ENCODE measurements at places on chromosomes 1 and 21.

GRCh38 chr1:4101459-4102161 lies 201.5 kb upstream of the C1orf174 start:
- H3K36me3 ChIP-seq: no peaks in the 10 kb centered on the region
- no peak overlapping the region for H3K4me3 ChIP-seq
- no peaks in the 10 kb centered on the region for H3K4me1 ChIP-seq
- no peak overlapping the region for H3K27ac ChIP-seq
- no peaks in the 10 kb centered on the region for H3K27me3 ChIP-seq

- no peak overlapping the region for H3K27ac ChIP-seq
- no peaks in the 10 kb centered on the region for H3K27me3 ChIP-seq
- H3K4me1 ChIP-seq: peaks cover 31% of the 10 kb centered on the region
Measured at GRCh38 chr1:68202239-68202832, 30.0 kb downstream of the WLS start.

GRCh38 chr1:29823561-29823960 lies 587.2 kb downstream of the PTPRU start:
- H3K36me3 ChIP-seq: no peaks in the 10 kb centered on the region
- no peak for DNase-seq
- no peak overlapping the region for H3K4me3 ChIP-seq
- H3K4me1 ChIP-seq: no peaks in the 10 kb centered on the region
- H3K27ac ChIP-seq: no peak overlapping the region
- H3K27me3 ChIP-seq: peaks cover 11% of the 10 kb centered on the region

GRCh38 chr1:16474166-16474800 lies 33.8 kb downstream of the NECAP2 start:
- H3K4me3 ChIP-seq: no peak overlapping the region
- H3K27ac ChIP-seq: no peak overlapping the region
- H3K27me3 ChIP-seq: no peaks in the 10 kb centered on the region

DNA sequence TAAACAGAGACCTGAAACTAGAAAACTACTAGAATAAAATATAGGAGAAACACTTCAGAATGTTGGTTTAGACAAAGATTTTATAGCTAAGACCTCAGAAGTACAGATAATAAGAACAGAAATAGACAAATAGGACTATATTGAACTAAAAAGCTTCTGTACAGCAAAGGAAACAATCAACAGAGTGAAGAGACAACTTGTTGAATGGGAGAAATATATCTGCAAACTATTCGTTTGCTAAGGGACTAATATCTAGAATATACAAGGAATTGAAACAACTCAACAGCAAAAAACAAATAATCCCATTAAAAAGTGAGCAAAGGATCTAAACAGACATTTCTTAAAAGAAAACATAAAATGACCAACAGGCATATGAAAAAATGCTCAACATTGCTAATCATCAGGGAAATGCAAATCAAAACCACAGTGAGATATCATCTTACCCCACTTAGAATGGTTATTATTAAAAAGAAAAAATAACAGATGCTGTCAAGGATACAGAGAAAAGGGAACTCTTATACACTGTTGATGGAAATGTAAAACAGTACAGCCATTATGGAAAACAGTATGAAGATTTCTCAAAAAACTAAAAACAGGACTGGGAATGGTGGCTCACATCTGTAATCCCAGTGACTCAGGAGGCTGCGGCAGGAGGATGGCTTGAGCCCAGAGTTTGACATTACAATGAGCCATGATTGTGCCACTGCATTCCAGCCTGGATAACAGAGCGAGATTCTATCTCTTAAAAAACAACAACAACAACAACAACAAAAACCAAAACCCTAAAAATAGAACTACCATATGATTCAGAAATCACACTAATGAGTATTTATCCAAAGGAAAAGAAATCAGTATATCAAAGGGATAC lies 37.3 kb upstream of the ZSWIM5 start:
- H3K36me3 ChIP-seq: no peaks in the 10 kb centered on the region
- H3K4me1 ChIP-seq: peaks cover 5% of the 10 kb centered on the region
- no peaks in the 10 kb centered on the region for H3K27me3 ChIP-seq
- no peak for DNase-seq
- H3K27ac ChIP-seq: no peak overlapping the region

DNA sequence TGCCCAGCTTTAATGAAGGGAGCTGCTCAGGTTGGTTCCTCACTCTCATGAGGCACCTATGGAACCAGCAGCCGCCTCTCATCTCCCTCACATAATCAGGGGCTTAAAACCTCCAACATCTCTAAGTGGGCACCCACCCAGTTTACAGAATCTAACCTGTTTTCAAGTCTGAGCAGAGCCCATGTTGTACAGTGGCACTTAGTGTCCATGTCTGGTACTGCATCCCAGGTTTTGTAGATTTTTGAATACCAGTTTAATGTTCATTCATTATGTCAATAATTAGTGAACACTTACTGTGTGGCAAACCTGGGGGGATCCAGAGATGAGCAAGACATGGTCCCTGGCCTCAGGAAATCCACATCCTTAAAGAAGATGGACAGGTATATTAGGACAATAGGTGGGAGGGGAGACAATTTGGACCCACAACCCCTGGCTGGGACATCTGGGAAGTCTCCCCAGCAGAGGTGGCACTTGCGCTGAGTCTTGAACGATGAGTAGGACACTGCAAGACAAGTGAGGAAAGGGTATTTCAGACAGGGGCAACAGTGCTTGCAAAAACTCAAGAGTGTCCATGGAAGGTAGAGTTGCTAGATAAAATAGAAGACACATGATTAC lies 83.3 kb downstream of the LACTBL1 start:
- no peaks in the 10 kb centered on the region for H3K36me3 ChIP-seq
- peak overlapping the region; percentile 23 for H3K27ac ChIP-seq
- no peak overlapping the region for H3K4me3 ChIP-seq
- no peak for DNase-seq
- H3K27me3 ChIP-seq: no peaks in the 10 kb centered on the region
- H3K4me1 ChIP-seq: peaks cover 5% of the 10 kb centered on the region

GRCh38 chr1:37697737-37698136 lies 5.4 kb downstream of the CDCA8 start:
- H3K27ac ChIP-seq: no peak overlapping the region
- H3K4me3 ChIP-seq: no peak overlapping the region
- H3K4me1 ChIP-seq: no peaks in the 10 kb centered on the region
- peaks cover 89% of the 10 kb centered on the region for H3K36me3 ChIP-seq

DNA sequence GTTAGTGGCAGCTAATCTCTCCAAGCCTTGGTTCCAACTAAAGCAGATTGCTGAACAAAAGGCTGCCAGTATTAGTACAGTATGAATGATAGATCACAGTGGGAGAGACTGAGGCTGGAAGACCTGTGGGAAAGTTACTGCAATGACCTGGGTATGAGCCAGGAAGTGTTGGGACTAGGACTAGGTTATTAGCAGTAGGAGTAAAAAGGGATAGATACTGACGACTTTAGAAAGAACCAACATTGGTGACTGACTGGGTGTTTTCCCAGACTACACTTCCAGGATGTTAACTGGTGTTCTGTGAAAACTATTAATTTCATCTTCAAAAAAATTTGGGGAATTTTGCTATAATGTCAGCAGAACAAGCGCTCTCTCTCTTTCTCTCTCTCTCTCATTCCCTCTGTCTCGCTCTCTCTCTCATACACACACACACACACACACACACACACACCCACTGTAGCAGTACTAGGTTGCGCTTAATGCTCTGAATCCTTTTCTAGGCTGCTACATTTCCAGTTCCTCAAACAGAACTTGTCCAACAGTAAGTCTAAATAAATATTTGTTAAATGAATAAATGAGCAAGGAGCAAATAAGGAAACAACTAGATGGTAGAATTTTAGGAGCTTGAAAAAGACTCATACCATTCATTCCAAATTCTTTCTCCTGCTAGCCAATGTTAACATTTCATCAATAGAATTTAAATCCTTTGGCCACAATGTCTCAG lies 47.6 kb upstream of the RGS8 start:
- no peak overlapping the region for H3K4me3 ChIP-seq
- no peak for DNase-seq
- no peak overlapping the region for H3K27ac ChIP-seq
- no peaks in the 10 kb centered on the region for H3K4me1 ChIP-seq
- H3K27me3 ChIP-seq: no peaks in the 10 kb centered on the region

DNA sequence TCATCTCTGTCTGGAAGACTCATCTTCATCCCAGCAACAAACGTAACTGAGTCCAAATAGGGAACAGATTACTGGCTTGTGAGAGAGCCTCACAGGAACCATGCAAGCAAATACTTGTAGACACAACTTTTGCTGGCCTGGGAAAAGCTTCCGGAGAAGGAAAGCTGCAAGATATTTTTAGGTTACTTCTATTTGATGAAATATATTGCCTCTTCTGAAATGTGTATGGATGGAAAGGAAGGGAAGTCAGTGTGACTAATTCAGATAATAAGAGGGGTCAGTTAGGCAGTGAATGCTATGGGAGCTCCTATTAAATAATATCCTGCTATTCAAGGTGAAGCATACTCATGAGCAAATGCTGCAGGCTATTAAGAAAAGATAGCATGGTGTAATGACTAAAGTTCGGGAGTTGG lies 20.4 kb upstream of the FGGY start:
- no peak overlapping the region for H3K4me3 ChIP-seq
- no peak overlapping the region for H3K27ac ChIP-seq
- no peaks in the 10 kb centered on the region for H3K27me3 ChIP-seq
- H3K36me3 ChIP-seq: no peaks in the 10 kb centered on the region
- H3K4me1 ChIP-seq: no peaks in the 10 kb centered on the region
- DNase-seq: no peak

DNA sequence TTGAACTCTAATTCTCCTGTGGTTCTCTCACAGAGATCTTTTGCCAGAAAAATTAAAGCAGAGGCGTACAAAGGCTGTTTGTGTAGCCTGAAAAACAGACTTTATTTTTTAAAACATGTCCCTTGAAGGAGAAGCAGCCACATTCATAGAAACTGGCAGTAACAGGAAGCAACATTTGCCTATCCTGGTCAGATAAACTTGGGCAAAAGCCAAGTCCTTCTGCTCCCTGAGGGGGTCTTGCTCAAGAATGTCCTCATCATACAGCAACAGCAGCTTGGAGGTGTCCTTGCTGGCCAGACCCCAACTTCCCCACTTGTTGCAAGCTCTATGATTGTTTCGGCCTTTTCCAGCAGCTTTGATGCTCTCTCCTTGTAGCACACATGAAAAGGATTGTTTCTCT lies 36.3 kb downstream of the MSTO1 start:
- no peaks in the 10 kb centered on the region for H3K27me3 ChIP-seq
- H3K4me3 ChIP-seq: no peak overlapping the region
- H3K27ac ChIP-seq: peak overlapping the region; percentile 77

- no peak for DNase-seq
- H3K4me1 ChIP-seq: no peaks in the 10 kb centered on the region
- H3K4me3 ChIP-seq: no peak overlapping the region
- no peaks in the 10 kb centered on the region for H3K36me3 ChIP-seq
Measured at GRCh38 chr1:3267550-3268270, 186.8 kb upstream of the ARHGEF16 start.

- H3K4me3 ChIP-seq: no peak overlapping the region
- no peaks in the 10 kb centered on the region for H3K36me3 ChIP-seq
- H3K27me3 ChIP-seq: peaks cover 50% of the 10 kb centered on the region
- no peak overlapping the region for H3K27ac ChIP-seq
- H3K4me1 ChIP-seq: no peaks in the 10 kb centered on the region
Measured at GRCh38 chr1:220887520-220888416, 8.5 kb downstream of the HLX start.

DNA sequence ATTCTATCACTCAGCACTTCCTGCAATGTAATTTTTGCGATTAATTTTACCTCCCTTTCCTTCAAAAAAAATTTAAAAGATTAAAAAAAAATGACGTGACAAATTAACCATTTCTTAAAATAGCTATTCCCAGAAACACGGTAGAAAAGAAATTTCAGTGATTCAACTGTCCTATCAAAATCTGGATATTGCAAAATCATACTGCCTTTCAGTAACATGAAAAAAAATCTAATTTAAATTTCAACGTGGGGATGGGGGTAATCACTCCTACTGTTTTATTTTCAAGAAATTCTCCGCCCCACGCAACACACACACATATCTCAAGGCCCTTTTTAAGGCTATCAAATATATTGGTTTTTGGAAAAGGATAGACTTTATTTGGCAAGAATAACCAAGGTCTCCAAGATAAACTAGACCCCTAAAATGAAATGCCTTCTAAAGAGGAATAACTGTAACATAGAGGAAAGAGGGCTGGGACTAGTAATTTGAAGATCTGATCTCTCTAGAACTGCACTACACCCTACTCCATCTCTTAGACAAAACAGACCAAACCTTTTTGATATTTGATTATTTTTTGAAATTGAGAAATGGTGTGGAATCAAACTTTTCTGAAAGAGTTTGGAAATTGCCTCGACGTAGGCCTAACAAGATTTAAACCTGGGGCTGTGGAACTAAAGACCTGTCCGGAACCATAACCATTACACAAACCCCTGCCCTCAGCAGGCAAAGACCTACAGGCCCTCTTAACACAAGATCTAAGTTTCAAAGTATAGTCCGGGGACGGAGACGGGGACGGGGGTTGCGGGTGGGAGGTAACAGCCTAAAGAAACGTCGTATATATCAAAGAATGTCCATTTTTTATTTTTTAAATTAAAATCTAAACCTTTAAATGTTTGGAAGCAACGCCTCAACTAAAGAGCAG lies 941 bp downstream of the ARNT start:
- H3K27me3 ChIP-seq: no peaks in the 10 kb centered on the region
- no peak for DNase-seq
- peaks cover 11% of the 10 kb centered on the region for H3K4me1 ChIP-seq
- peak overlapping the region; percentile 65 for H3K4me3 ChIP-seq
- H3K36me3 ChIP-seq: peaks cover 12% of the 10 kb centered on the region

- no peak overlapping the region for H3K27ac ChIP-seq
- H3K4me3 ChIP-seq: no peak overlapping the region
- H3K27me3 ChIP-seq: no peaks in the 10 kb centered on the region
- H3K36me3 ChIP-seq: no peaks in the 10 kb centered on the region
- H3K4me1 ChIP-seq: no peaks in the 10 kb centered on the region
Measured at GRCh38 chr1:175373786-175374623, 181.4 kb upstream of the KIAA0040 start.

DNA sequence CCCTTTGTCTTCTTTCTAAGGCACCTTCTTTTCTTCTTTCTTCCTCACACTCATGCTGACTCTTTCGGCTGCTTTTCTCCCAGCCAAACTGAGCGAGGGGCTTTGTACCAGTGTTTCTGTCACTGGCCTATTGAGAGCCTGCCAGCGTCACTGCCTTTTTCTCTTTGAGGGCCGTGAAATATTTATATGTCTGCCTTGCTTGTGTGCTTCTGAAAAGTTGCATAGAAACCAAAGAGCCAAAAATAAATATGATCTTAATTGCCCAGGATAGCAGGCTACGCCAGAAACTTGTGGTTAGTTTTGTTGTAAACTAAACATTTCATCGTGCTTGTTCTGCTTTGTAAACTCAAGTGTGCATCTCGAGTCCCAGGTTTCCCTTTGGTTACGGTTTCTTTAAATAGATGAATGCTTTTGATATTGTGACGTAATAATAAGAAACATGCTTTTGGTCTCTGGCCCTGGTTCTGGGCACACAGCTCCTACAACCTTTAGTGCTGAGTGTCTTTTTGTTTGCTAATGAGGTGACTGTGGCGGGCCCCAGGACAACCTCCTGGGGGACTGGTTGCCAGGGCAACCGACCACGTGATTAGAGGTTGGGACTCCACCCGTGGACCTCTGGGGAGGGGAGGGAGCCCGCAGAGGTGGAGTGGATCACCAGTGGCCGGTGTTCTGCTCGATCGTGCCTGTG lies 10.8 kb downstream of the SLC37A1 start:
- no peaks in the 10 kb centered on the region for H3K27me3 ChIP-seq
- DNase-seq: no peak
- peaks cover 4% of the 10 kb centered on the region for H3K4me1 ChIP-seq
- H3K4me3 ChIP-seq: no peak overlapping the region

- DNase-seq: no peak
- no peaks in the 10 kb centered on the region for H3K4me1 ChIP-seq
- H3K27me3 ChIP-seq: peaks cover 4% of the 10 kb centered on the region
- no peaks in the 10 kb centered on the region for H3K36me3 ChIP-seq
Measured at GRCh38 chr21:39800311-39800710, 55.3 kb downstream of the IGSF5 start.
